ENCODE measurements at places on chromosomes 2 and 18. TPM values are rescaled to one million over a fixed set of nuclear protein-coding genes. Genes with fewer than 3 reads are reported as not detected.

The SOCS6 gene
- 31.1 TPM for total RNA-seq

The B4GALT6 gene
- 7.5 TPM for total RNA-seq

The CCDC121 gene
- total RNA-seq: 2.4 TPM

The ANKRD53 gene
- not detected for total RNA-seq

The GRB14 gene
- total RNA-seq: 3.5 TPM

The LHCGR gene
- not detected for total RNA-seq

The MARCHF4 gene
- 64.6 TPM for total RNA-seq

The ERBB4 gene
- not detected for total RNA-seq

The TUBA3D gene
- total RNA-seq: not detected

The IL36RN gene
- 0.59 TPM for total RNA-seq
